T-helper 2 cell treated with Interferon-gamma antibody and Interleukin-4, amounts not matched to agents 5 μg/mL and 100 μg/mL, for 36 hours (primary cell): ENCODE measurements at places on chromosomes 4 and X.

- no peak for DNase-seq
Measured at GRCh38 chr4:80409809-80410208, 74.3 kb downstream of the CFAP299 start.

DNA sequence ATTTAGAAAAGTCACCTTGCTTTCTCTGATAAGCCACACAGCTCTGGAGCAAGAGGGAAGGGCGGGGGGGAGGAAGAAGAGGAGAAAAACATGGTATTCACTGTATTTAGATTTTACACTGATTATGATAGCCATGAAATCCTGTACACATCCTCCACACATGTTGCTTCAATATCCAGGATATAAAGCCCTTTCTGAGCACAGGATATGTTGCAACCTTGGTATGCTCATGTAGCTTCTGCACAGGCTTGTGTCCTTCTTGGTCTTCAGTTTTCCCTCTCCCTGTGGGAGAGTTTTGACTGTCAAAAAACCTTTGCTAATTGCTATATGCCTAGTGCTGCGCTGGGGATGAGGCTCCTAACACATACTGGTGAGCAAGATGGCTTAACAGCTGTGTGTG is 61.9 kb upstream of the DAPP1 start:
- DNase-seq, result no peak

DNA sequence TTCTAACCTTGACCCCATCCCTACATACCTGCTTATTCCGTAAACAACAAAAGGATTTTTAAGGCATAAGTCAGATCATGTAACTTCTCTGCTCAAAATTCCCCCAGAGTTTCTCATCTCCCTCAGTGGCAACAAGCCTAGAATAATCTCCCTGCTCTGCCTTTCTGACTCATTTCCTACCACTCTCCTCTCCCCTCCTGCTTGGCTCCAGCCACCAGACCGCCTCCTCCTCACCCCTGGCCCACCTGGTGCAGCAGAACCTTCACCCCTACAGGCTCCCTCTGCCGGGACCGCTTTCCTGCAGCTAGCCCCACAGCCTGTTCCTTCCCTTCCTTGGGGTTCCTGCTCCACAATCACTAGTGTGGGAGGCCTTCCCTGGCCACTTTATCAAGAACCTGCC is 32.1 kb downstream of the TSPAN5 start:
- DNase-seq, result no peak

- no peak for DNase-seq
Measured at GRCh38 chrX:21479695-21480270, 105.6 kb downstream of the CNKSR2 start.

DNA sequence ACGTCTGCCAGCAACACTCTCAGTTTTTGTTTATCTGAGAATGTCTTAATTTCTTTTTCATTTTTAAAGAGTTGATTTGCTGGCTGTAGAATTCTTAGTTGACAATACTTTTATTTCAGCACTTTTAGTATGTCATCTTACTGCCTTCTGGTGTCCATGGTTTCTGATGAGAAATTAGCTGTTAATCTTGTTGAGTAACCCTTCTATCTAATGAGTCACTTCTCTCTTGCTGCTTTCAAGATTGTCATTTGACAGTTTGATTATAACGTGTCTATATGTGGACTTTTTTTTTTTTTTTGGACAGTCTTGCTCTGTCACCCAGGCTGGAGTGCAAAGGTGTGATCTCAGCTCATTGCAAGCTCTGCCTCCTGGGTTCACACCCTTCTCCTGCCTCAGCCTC is 24.0 kb upstream of the TMEM255A start:
- DNase-seq, result no peak

GRCh38 chr4:53592686-53593501 is 1.6 kb upstream of the LNX1 start:
- no peak for DNase-seq

GRCh38 chrX:17042037-17042436 is 95.6 kb downstream of the REPS2 start:
- no peak for DNase-seq

DNA sequence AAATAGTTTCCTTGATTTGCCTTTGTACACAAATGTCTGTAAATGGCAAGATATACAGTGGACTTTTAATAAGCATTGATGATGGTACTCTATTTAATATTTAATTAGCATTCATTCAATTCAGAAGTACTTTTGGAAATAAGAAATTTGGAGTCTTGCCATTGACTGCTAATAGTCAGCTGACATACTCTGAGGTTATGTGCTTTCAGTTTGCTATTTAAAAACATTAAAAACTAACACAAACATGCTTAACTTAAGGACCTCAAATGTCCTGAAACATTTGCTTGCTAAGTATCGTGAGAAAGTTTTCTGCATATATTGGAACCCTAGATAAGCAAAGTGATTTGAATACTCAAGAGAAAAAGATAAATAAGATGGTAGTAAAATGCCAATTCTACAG is 64.6 kb downstream of the REELD1 start:
- DNase-seq, result no peak

GRCh38 chr4:1753294-1753696 is 32.0 kb downstream of the TACC3 start:
- DNase-seq, result no peak

- DNase-seq, result no peak
Measured at GRCh38 chrX:17007134-17007768, 60.8 kb downstream of the REPS2 start.

DNA sequence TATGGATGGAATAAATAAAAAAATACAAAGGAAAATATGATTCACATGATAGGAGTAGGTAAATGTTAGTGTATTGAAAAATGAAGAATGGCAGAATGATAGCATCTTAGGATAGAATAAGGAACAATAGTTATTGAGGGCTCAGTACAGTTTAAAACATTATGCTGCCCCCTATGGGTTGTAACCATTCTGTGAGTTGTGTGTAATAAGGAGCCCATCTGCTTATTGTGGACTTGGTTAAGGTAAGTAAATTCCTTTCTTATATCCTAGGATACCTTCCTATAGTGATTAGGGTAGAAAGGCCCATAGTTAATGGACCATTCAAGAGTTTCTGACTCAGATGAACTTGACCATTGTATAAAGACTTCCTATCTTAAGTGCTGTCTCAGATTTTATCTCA is 195.8 kb downstream of the PDHA2 start:
- no peak for DNase-seq

GRCh38 chr4:84032372-84032771 is 466.7 kb downstream of the NKX6-1 start:
- no peak for DNase-seq

DNA sequence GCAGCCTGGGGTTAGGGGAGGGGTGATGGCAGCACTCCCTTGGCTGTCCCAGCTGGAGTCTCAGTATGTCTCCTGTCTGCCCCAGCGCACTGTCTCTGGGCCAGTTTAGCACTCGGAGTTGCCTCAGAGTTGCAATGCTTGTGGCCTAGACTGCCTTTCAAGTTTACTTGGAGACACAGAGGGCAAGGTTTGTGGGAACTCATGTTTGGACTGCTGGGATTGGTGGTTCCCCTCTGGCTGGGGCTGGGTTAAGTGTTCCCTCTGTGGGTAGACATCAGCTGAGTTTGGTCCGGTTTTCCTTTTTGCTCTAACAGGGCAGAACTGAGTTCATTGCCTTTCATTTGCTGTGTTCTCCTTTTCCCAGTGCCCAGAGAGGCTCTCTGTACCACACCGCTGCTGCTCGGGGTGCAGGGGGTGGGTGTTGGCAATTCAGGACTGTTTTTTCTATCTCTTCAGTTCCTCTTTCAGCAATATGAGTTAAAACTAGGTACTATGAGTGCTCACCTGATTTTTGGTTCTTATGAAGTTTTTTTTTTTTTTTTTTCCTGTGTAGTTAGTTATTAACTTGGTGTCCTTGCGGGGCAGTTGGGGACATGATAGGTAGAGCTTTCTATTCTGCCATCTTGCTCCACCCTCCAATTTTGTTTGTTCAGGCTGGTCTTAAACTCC is 17.2 kb downstream of the RAB33B start:
- DNase-seq, result no peak

DNA sequence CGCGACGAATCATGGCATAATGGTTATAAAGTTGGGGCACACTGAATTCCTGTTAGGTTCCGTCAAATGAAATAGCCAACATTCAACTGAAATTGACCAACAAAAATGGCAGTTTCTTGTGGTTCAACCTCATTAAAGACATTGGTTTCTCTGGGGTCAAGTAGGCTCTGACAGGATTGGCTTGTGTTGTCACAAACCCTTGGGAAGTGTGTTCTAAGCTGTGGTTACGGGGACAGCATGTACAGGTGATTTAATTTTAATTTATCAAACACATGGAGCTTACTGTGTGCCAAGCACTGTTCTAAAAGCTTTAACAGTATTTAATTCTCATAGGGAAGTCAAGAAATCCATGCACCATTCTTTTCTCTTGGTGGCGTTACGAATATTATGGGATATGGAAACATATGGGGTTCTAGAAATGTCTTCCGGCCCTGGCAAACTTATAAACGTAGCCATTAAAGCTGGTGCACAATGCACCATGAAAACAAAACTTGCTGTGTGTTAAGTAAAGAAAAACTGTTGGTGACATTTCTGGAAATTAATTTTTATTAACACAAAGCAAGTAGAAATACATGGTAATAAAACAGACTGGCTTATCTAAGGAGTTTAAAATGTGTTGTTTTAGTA is 891 bp downstream of the XK start:
- no peak for DNase-seq

- no peak for DNase-seq
Measured at GRCh38 chr4:174427571-174428140, 94.6 kb downstream of the HPGD start.

DNA sequence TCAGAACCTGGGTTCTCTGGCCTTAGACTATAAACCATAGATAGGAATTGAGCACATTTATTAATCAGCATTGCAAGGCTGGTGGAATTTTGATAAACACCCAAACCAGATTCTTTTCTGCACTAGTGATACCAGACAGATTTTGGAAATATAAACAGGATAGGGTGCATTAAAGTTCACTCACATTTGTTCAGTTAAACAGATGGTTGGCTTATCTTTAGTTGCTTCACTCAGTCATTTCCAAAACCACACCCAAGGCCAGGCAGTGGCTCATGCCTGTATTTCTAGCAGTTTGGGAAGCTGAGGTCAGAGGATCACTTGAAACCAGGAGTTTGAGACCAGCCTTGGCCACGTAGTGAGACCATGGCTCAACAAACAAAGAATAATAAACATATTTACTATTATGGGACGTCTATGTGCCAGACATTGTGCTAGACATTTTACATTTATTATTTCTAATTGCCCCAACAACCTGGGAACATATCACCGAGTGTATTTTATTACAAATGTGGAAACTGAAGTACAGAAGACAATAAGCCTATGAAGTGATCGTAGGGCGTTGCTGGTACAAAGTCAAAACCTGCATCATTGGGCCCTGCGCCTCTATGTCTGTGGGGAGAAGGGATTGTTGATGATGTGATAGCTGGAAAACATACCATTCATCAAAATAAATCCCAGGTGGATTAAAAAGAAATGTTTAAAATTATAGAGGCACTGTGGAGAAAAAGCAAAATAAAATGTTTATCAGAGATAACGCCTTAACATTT is 15.0 kb downstream of the ADD1 start:
- no peak for DNase-seq

DNA sequence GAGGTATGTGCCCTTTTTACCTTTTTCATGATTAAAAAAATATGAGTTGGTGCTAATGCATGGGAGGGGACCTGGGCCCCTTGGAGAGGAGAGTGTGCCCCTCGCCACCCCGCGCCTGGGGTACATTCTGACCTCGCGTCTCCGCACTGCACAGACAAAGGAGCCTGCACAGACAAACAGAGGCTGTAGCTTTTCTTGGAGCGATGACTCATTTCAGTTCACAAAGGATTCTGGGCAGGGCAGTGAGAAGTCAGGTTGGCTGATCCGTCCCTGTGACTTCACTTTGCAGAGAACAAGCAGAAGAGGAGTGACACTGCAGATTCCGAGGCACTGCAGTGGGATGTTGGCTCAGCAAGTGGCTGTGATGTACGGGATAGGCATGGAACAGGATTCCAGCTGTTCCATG is 82.9 kb downstream of the STOX2 start:
- DNase-seq, result no peak

DNA sequence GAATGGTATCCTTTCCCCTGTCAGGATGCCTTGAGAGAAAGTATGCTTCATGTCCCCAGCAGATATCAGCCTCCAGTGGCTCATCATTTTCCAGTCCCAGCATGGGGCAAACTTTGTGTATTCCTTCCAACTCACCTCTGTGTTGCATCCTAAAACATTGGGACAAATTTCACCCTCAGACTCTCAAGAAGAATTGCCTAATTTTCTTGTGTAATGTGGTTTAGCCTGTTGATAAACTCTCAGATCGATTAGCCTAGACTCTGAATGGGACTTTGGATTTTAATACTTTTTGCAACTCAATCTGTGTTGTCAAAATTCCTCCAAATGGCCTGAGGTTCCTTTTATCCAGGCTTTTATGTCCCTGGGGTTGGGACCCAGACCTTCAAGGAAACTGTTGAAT is 805.3 kb downstream of the C4orf33 start:
- DNase-seq, result no peak

GRCh38 chrX:7188672-7189071 is 40.7 kb upstream of the PUDP start:
- no peak for DNase-seq

GRCh38 chr4:82124365-82124764 is 249.4 kb downstream of the HNRNPD start:
- DNase-seq, result no peak

DNA sequence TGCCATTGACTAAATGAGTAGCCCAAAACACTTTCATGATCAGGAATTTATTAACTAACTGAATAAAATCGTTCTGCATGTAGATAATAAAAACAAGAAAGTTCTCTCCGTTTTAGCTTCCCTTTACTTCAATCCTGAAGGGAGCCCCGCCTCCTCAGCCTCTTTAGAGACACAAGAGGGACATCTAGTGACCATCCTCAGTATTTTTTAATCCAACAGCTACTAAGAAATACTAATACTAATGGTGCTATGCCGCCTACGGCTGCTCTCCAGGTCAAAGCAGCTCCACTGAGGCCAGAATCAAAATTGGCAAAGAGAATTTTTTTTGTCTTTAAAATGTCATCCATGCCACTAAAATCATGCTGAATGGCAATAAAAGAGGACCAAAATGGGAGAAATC is 3.2 kb upstream of the PCDH19 start:
- no peak for DNase-seq

DNA sequence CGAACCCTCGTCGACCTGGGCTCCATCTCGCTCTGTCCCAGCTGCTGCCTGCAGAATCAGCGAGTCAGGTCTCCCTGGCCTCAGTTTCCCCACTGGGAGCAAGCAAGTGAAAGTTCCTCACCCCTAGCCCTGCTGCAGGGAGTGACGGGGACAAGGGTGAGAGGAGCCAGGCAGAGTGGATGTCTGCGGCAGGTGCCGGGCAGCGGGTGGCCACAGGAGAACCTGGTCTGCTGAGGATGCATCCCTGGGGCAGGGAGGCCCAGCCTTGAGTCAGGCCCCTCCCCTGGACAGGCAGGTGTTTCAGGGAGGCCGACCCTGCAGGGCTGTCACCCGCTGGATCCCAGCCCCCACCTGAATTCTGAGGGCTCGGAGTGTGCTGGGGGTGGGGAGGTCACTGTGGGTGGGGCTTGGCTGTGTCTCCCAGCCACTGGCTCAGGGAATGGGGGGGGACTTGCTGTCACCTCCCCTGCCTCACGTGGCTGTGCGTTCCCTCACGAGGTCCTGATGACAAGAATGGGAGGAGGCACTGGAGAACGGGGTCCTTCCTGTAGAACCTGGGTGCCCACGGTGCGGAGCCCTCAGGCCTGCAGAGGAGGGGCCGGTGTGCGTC is 33.2 kb downstream of the LRPAP1 start:
- no peak for DNase-seq
